ENCODE measurements at places on chromosomes 3 and 15.

DNA sequence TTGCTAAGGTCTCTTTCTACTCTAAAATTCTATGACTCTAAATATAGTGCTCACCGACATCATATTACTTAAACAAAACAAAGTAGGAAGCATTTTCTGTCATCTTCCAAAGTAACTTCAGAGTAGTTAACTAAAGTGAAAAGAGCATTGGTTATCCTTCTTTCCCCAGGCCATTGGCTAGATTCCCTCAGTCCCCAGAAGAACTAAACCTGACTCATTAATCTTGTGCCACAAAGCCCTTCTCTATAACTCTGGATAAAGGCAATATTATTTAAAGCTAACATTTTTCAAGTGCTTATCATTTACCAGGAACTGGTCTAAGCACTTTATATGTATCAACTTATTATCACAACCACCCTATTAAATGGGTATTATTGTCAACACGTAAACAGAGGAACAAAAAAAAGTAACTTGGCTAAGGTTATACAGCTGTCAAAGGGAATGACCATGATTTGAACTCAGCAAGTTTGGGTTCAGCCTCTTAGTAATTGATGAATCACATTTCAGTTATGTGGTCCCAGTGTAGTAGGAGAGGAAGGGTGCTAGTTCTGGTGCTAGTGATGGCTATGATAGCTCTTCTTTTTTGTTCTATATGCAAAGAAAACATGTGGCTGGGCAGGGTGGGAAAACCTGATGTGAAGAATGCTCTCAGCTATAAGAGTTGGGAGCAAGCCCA, 304.9 kb downstream of the FGF12 start:
- DNase-seq, result no peak

- peak; percentile 45 for DNase-seq
These were observed 75.1 kb downstream of the CCK start for GRCh38 chr3:42190701-42191442.

DNA sequence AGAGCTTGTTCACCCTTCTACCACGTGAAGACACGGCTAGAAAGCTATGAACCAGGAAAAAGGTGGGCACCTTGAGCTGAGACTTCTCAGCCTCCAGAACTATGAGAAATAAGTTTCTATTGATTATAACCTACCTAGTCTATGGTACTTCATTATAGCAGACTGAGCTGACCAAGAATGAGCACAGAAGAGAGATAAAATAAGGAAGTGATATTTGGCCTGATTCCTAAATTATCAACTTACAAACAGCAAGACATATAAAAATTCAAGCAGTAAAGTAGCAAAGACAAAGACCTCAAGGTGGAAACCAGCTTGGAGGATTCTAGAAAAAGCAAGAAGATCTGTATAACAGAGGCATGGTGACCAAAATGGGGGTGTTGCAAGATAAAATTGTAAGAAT, 63.9 kb upstream of the OSTN start:
- DNase-seq, result no peak

GRCh38 chr15:71679223-71679792, 131.0 kb upstream of the NR2E3 start:
- no peak for DNase-seq

DNA sequence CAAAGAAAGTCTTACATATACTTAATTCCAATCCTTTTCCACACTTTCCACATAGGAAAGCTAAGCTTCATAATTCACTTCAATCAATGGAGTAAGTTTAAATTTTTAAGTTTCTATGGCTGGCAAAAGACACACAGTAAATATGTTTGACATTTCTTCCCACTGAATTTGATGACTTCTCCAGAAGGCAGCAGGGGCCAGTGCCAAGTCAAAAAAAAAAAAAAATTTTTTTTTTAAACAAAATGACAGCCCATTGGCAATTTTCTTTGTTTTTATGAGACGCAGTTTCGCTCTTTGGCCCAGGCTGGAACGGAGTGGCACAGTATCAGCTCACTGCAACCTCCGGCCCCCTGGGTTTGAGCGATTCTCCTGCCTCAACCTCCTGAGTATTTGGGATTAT, 28.7 kb downstream of the ATP13A3 start:
- DNase-seq, result no peak

DNA sequence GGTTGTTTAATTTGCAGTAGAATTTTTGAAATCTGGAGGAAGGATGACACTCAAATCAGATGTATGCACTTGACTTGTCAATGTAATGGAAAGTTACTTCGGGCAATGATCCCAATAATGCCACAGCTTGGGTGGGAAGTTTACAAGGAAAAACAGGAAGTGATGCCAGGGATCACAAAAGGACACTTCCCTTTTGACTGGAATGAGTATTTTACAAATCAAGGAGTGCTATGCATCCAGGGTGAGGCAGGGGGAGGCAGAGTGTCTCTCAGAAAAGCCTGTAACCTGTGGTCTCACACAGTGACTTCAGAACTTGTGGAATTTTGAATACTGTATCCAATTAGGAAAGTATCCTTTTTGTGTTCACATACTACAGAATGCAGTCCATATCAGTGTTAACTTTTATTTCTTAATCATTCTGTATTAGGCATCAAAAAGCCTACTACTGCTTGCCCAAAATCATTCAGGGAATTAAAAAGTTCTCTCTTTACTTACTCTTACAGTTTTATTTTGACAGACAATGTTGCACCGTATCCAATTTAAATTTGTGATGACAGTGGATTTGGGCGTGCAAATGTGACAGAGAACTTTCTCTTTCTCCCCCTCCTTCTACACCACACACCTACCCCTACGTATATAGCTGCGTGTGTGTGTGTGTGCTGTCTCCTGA, 445.1 kb downstream of the MECOM start:
- DNase-seq, result no peak

DNA sequence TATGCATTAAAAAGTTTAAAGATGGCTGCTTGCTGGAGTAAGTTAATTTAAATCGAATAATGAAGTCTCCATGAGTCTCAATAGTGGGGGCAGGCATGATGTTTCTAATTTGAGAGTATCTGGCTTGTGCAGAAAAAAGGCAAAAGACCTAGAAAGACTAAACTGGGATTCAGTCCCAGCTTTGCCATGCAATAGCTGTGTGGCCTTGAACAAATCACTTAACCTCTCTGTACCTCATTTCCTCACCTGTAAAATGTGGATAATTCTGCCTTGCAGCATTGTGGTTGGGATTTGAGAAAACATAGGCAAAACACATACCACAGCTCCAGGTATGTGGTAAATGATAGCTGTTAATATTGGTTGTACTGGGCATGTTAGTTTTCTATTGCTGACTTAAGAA, 8.6 kb downstream of the LXN start:
- DNase-seq, result no peak

- no peak for DNase-seq
These were observed 62.9 kb downstream of the ADCY5 start for GRCh38 chr3:123385981-123386380.

DNA sequence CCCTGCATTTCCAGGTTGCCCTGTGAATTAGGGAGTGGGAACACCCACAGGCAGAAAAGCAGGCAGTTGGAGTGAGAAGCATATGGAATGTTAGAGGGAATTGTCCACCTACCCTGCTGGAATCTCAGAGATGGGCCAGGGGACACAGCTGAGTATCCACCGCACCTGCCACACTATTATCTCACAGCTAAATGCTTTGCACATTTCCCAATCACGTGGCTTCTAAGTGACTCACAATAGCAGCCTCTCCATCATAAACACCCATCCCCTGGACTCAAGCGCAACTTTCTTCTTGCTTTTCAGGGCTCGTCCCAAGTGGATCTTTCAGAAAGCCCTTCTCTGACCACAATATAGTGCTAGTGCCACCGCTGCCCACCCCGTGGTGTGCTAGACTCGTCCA, 389.0 kb upstream of the LMCD1 start:
- no peak for DNase-seq

DNA sequence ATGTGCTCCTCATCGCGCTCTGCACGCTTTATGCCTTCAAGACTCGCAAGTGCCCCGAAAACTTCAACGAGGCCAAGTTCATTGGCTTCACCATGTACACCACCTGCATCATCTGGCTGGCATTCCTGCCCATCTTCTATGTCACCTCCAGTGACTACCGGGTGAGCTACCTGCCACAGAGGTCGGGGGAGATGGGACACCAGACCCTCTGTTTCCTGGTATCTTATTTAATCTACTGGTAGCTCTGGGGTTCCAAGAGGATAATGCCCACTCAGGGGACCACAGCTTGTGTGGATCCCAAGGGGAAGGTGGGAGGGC, 9.1 kb downstream of the GRM2 start:
- no peak for DNase-seq

- DNase-seq, result no peak
These were observed 149.6 kb downstream of the GAP43 start for GRCh38 chr3:115772951-115773350.

DNA sequence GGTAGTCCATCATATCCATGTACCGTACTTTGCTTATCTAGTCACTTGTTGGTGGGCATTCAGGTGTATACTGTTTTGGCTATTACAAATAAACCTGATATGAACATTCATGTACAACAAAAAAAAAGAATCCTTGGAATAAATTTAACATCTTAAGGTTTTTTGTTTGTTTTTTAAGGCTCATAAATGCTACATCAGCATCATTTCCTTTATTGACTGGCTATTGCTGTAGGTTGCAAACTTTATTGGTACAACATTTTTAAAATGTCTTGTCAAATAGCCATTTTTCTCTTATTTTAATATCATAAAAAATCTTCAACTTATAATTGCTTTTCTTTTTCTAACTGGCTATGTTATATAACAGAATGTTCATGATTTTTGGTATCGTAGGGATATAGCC, 16.2 kb downstream of the DHFR2 start:
- no peak for DNase-seq

- DNase-seq, result no peak
These were observed 20.9 kb downstream of the ST3GAL6 start for GRCh38 chr3:98784042-98784441.

DNA sequence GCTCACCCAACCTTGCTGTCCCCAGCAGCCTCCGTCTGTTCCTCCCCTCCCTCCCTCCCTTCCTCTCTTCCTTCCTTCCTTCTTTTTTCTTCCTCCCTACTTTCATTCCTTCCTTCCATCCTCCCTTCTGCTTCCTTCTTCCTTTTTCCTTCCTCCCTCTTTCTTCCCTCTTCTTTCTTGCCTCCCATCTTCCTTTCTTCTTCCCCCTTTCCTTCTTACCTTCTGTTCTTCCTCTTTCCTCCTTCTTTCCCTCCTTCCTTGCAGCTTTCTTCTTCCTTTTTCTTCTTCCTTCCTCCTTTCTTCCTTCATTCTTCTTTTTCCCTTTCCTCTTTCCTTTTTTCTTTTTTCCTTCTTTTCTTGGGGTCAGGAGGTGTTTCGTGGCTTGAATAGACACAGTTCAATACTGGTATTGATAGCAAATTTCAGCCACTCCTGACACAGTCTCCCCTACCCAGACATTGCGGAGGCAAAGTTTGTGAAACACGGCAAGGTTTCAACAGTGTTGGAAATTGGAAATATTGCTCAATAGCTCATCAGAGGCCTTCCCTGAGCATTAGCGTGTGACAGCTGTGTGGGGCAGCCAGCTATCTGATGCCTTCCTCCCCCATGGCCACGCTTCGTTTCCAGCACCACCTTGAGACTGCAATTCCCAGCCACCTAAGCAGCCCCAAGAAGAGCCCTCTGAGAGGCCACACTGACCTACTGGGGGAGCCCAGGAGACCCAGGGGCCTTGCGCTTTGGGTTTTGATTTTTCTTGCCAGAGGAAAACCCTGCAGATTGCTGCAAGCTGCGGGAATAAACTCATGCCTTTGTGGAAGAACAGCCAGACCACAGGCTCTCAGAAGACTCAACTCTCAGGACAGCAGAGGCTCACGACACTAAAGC, 82.2 kb downstream of the KLF15 start:
- no peak for DNase-seq

DNA sequence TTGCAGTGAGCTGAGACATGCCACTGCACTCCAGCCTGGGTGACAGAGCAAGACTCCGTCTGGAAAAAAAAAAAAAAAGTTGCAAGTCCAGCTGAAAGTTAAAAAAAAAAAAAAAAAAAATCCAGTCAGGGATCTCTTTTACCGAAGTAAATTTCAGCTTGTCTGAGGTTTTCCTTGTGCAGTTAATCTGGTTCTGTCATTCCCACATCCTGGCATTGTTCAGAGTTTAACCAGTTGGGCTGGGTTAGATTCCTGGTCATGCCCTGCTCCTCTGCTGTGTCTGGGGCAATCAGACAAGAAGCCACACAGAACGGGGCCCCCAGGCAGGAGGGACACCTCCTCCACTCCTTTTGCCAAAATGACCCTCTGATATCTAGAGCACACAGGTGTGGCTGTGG, 84.1 kb upstream of the KLHL25 start:
- no peak for DNase-seq

- DNase-seq, result no peak
These were observed 531.4 kb downstream of the ZIC1 start for GRCh38 chr3:147940405-147941193.

GRCh38 chr3:113275929-113276750, 64.8 kb downstream of the BOC start:
- DNase-seq, result peak; percentile 29

DNA sequence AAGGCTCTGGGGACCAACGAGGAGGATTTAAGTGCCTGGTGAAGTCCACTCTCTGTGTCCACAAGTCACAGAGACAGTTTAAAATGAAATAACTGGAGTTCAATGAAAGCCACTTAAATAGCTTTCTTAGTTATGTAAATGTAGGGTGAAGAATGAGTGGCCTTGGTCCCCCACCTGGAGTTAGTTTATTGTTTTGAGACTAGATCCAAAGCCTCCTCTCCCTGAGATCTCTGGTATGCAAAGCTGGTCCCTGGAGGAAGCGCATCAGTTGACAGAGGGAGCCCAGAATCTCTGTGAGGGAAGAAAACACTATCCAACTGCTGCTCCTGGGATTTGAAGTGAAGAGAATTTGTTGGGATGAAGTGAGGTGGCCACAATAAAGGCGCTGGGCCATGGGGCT, 40.5 kb downstream of the EXOG start:
- DNase-seq, result no peak

GRCh38 chr15:58313304-58313703, 118.5 kb upstream of the LIPC start:
- DNase-seq, result no peak

DNA sequence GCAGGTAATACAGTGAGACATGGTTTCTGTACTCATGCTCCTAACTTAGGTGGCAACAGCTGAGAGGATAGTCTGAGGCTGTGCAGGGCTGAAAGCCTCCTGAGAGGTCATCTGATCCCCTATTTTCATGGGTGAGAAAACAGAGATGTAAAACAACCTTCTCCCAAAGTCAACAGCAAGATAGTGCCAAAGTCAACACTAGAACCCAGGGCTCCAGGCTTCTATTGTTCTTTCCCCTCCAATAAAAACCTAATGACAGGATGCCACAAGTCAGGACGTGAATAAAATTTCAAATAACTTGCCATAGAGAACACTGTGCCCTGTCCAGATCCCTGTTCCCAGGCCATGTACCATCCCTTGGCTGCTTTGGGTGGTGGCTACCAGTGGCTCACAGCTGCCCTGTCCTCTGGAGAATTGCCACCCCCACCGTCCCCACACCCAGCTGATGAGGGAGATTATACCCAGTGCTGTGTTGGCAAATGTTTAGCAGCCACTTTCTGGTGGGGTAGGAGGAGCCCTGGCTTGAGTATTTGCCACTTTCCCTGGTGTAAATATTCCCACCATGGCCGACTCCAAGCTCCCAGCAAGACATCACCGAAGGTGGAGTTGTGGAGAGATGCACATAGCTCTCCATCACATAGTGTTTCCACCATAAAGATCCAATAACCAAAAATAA, 54.8 kb downstream of the SRGAP3 start:
- DNase-seq, result no peak

All from CD4-positive, alpha-beta T cell treated with Interleukin-15 for 1 hour (primary cell).